ENCODE measurements at places on chromosomes 5 and 9.

GRCh38 chr5:19534751-19535150 is 453.2 kb downstream of the CDH18 start:
- no peak for DNase-seq

DNA sequence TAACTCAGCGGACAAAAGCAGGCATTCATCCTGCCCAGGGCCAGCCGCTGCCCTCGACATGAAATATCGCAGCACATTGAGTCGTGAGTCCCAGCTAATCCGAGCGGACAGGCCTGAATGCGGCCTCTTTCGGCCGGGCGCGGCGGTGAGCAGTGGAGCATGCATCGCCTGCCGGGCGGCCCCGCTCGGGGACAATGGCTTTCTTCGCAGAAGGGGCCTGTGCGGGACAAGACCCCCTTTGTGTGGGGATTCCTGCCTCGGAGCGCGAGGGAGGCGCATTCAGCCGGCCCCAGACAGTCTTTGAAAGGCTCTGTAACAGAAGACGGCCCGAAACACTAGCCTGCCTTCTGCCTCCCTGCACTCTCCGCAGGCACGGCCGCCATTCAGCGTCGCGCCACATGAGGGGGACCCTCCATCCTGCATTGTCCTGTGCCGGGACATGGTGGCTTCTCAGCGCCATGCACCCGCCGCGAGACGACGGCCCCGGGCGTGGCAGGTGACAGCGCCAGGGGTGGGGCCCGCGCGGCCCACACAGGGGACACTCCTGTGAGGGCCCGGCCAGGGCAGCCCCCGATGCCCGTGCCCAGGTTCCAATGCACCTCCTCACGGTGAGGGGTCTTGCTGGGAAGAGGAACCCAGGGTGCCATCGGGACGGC is 52.0 kb downstream of the EXD3 start:
- DNase-seq, result no peak

- no peak for DNase-seq
Observed at GRCh38 chr9:98107926-98108325, 11.1 kb downstream of the TRIM14 start.

DNA sequence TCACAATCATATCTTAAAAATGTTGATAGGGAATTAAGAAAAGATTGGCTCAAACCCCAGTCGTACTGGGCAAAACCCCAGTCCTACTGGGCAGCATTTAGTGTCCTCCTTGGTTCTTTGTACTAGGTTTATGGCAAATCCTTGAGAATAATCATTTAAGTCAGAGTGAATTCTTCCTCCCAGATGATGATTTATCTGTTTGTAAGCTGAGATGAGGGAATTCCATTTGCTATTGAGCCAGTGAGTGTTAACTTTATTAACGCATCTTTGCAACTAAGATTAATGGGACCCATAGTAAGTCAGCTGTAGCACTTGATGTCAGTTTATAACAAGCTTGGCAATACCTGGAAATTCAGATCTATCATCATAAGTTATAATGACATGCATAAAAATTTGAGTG is 821.8 kb upstream of the DMAC1 start:
- DNase-seq, result no peak

- no peak for DNase-seq
Observed at GRCh38 chr5:160959804-160960203, 107.8 kb upstream of the ATP10B start.

GRCh38 chr5:72012906-72013305 is 94.4 kb upstream of the MAP1B start:
- DNase-seq, result no peak

DNA sequence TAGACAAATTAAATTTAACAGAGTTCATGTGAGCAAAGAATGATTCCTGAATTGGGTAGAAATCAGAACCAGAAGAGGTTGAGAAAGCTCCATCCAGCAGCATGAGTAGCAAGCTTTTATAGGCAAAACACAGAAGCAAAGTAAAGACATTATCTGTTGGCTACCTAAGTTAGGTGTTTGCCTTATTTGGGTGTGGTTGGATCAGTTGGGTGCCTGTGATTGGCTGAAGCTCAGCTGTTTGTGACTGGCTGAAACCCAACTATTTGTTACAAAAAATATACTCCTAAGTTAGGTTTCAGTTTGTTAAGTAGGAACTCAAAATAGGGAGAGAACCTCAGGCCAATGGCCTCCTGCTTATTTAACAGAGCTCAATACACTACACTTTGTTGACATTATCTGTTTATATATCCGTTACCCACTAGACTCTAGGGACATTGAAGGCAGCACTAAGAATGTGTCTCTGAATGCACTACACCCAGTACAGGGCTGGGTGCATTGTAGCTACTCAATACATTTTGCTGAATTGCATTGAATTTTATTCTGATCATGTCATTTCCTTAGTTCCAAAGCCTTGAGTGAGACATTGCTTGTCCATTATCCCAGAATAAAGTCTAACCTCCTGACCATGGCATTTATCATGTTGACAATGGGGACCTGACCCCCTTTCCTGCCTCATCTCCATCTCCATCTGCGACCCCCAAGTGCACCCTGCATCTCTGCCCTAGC is 98.7 kb downstream of the CCDC192 start:
- DNase-seq, result no peak

DNA sequence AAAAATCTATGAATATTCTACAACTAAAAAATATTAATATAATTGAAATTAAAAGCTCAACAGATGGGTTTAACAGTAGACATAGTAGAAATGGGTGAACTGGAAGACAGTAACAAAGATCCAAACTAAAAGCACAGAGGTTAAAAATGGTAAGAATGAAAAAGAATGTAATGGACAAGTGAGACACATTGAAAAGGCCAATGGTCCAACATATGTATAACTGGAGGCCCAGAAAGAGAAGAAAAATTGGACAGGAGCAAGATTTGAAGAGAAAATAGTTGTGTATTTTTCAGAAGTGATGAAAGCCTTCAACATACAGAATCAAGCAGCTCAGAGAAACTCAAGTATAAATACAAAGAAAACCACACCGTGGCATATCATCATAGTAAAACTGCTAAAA is 58.6 kb downstream of the PCDHGC5 start:
- no peak for DNase-seq

DNA sequence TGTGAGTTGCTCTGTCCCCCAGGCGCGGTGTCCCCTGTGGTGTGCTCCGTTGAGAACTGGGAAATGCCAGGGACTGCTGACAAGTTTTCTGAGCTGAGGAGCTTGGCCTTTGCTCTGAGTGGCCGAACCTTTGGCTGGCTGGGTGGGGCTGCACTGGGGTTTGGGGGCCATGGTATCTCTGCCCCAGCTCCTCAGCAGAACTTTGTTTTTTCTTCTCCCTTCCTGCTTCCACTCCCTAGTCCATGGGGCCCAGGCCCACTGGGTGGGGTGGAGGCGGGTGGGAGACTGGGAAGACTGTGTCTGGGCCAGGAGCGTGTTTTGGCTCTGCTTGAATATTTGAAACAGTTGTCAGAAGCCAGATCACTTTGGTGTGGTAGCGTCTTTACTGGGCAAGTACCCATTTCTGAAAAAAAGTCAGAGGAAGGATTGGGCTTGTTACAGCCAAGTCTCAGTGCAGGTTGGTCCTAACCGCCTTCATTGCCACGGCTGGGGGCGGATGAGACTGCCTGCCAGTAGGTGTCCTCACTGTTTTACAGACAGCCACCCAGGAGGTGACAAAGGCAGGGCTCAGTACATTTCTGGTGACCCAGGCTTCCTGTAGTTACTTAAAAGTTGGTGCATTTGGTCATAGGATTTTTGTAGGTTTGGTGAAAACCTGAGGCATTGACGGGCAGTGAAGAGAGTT is 92.7 kb downstream of the DAB2IP start:
- peak; percentile 18 for DNase-seq

DNA sequence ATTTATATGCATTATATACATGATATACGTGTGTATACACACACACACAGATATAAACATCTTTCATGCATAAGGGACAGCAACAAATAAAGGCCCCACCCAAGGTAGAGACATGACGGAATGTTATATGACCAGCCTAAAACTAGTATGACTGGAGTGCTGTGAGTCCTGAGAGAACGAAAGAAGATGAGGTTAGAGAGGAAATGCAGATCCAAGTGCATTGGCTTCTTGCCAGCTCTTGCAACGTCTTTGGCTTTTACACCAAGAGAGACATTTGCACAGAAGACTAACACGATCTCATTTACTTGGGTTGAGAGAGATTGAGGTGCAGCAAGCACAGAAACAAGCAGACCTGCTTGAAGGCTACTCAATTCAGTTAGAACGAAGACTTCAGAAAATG is 23.0 kb downstream of the CDH10 start:
- DNase-seq, result no peak

GRCh38 chr9:37200433-37201005 is 80.1 kb downstream of the ZCCHC7 start:
- DNase-seq, result no peak

GRCh38 chr5:64161420-64161819 is 4.2 kb upstream of the RNF180 start:
- no peak for DNase-seq

GRCh38 chr5:146706321-146706972 is 172.1 kb downstream of the PPP2R2B start:
- peak; percentile 6 for DNase-seq

All from immature natural killer cell (primary cell).